Memory B cell (primary cell): ENCODE measurements at places on chromosomes 3 and 15.

- no peak overlapping the region for H3K4me3 ChIP-seq
- no peak for DNase-seq
- H3K27ac ChIP-seq, result no peak overlapping the region
- no peaks in the 10 kb centered on the region for H3K36me3 ChIP-seq
- H3K27me3 ChIP-seq, result no peaks in the 10 kb centered on the region
- no peaks in the 10 kb centered on the region for H3K4me1 ChIP-seq
These were observed 1183.1 kb downstream of the ZPLD1 start for GRCh38 chr3:103617961-103618360.

DNA sequence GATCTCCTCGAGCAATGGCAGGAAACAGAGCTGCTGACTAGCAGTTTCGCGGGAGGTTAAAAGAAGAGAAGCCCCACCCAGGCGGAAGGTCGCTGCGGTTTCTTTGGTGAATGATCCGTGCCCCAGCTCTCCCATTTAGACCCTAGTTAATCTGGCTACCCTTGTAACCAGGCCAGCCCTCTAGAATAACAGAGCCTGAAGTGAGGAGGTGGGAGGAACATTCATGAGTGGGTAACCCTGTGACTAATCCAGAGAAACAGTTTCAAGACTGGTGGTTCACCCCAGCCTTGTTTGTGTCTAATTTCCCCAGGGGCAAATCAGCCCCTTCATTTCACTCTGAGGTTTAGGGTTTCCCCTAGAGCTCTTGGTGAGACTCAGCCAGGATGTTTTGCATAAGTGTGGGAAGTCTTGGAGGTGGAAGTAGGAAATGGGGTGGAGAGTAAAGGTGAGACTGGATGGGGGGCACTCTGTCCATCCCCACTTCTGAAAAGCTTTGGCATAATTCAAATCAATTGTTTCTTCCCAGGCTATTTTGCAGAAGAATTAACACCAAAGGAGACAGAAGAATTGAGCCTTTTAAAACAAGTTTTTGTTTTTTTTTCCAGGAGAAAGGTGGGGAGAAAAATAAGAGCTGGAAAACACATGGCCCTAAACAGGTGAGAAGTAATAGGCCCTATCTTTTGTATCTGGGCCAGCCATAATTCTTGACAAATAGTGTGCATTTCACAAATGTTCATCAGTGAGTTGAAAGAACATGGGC is 303.1 kb downstream of the RPLP1 start:
- no peaks in the 10 kb centered on the region for H3K27me3 ChIP-seq
- peaks cover 60% of the 10 kb centered on the region for H3K4me1 ChIP-seq
- peak overlapping the region; percentile 37 for H3K4me3 ChIP-seq
- DNase-seq, result peak; percentile 50

- no peaks in the 10 kb centered on the region for H3K27me3 ChIP-seq
- H3K36me3 ChIP-seq, result peaks cover 21% of the 10 kb centered on the region
- no peak overlapping the region for H3K4me3 ChIP-seq
- H3K27ac ChIP-seq, result no peak overlapping the region
These were observed 6.1 kb downstream of the TRMT10C start for GRCh38 chr3:101567528-101568317.

GRCh38 chr3:183161552-183162336 is 790 bp downstream of the LAMP3 start:
- H3K27ac ChIP-seq, result peak overlapping the region; percentile 90
- H3K36me3 ChIP-seq, result peaks cover 2% of the 10 kb centered on the region
- H3K4me1 ChIP-seq, result peaks cover 16% of the 10 kb centered on the region

GRCh38 chr3:187960820-187961219 is 193.1 kb upstream of the LPP start:
- H3K27me3 ChIP-seq, result peaks cover 6% of the 10 kb centered on the region
- no peak overlapping the region for H3K27ac ChIP-seq
- no peak overlapping the region for H3K4me3 ChIP-seq
- no peak for DNase-seq

- no peaks in the 10 kb centered on the region for H3K4me1 ChIP-seq
- H3K27me3 ChIP-seq, result peaks cover 24% of the 10 kb centered on the region
- no peaks in the 10 kb centered on the region for H3K36me3 ChIP-seq
These were observed 228.1 kb upstream of the AZI2 start for GRCh38 chr3:28576614-28577200.
